ENCODE measurements at places on chromosomes 1 and 21.

DNA sequence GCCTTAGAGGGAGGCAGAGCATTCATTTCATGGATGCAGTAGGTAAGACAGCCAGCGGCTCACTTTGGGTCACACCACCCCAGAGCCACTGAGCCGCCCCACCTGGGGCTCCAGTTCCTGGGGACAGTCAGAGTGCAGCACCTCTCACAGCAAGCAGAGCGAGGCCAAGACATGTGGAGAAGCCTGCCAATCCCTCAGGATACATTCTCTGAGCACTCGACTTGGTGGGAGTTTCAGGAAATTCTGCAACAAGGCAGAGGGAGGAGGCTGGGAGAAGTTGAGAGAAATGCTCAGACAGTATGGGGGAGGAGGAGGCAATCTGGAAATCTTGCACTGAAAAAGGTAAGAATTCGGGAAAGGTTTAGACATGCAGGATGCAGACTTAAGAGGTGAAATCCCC lies 60.8 kb upstream of the WLS start:
- DNase-seq, result no peak

GRCh38 chr1:51488372-51489050 lies 30.6 kb downstream of the EPS15 start:
- DNase-seq, result no peak

GRCh38 chr1:159854116-159854692 lies 8.3 kb downstream of the VSIG8 start:
- DNase-seq, result no peak

GRCh38 chr1:81998165-81998564 lies 197.4 kb downstream of the ADGRL2 start:
- no peak for DNase-seq

DNA sequence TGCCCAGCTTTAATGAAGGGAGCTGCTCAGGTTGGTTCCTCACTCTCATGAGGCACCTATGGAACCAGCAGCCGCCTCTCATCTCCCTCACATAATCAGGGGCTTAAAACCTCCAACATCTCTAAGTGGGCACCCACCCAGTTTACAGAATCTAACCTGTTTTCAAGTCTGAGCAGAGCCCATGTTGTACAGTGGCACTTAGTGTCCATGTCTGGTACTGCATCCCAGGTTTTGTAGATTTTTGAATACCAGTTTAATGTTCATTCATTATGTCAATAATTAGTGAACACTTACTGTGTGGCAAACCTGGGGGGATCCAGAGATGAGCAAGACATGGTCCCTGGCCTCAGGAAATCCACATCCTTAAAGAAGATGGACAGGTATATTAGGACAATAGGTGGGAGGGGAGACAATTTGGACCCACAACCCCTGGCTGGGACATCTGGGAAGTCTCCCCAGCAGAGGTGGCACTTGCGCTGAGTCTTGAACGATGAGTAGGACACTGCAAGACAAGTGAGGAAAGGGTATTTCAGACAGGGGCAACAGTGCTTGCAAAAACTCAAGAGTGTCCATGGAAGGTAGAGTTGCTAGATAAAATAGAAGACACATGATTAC lies 83.3 kb downstream of the LACTBL1 start:
- DNase-seq, result peak; percentile 5

DNA sequence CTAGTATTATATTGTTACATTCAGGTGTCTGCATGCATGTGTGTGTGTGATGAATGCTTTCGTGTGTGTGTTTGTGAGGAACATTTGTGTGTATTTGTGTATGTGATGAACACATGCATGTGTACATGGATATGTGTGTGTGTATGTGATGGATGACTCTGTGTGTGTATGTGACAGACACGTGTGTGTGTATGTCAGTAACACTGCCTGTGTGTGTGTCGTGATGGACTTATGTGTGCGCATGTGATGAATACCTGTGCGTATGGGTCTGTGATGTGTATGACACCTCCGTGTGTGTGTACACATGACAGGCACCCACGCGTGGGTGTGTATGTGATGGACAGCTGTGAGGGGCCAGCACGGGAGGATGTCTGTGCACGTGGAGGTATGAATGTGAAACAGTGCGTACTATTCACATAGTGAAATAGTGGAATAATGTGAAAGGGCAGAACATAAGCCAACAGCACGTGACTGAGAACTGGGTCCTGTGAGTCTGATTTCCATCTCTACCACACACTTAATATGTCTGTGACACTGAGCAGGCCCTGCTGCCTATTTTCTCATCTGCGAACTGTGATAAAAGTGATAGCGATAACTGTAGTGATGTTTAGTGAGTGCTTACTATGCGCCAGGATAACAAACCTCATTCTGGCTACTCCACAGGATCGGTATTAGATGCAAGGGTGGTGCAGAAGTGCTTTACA lies 41.8 kb upstream of the CSF3R start:
- no peak for DNase-seq

- DNase-seq, result no peak
These were observed 285.2 kb upstream of the SGIP1 start for GRCh38 chr1:66248746-66249145.

GRCh38 chr1:55288245-55288644 lies 73.1 kb upstream of the USP24 start:
- no peak for DNase-seq

GRCh38 chr1:162178432-162178831 lies 108.9 kb downstream of the NOS1AP start:
- no peak for DNase-seq

DNA sequence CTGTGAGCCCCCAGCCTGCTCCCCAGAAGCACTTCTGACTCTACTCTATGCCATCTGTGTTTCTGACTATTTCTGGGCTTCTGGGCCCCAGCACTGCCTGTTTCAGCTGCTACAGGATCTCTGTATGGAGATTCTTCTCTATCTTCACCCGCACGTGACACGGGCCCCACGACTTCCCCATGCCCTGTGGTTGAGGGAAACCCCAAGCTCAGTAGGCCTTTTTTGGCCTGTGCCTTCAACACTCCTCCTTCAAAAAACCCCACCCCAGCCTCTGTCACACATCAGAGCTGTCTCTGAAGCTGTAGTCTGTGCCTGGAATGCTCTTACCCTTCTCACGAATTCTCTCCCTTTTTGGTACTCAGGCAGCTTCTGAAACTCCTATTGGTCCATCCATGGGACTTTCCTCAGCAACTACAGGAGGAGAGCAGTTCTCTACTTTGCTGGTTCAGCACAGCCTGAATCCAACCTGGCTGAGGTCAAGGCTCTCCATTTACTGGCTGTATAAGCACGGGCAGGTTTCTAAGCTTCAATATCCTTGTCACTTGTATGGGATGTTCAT lies 2.0 kb upstream of the NID1 start:
- no peak for DNase-seq

DNA sequence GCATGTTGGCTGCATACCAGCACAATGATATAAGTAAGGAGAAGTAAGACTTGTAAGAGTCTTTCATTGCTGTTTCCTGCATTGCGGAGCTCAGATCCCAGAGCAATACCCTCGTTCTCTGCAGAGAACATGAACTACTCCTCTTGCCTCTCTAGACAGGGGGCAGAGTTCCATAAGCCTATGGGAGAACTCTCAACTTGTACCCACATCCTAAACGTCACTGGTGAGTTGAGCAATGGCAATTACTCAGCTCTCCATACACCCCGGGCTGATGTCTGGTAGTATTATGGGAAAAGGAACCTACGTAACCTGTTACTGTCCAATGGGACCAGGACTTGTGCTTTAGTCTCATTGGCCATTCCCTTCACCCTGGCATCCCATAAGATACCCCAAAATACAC lies 27.3 kb upstream of the ZNF496 start:
- no peak for DNase-seq

DNA sequence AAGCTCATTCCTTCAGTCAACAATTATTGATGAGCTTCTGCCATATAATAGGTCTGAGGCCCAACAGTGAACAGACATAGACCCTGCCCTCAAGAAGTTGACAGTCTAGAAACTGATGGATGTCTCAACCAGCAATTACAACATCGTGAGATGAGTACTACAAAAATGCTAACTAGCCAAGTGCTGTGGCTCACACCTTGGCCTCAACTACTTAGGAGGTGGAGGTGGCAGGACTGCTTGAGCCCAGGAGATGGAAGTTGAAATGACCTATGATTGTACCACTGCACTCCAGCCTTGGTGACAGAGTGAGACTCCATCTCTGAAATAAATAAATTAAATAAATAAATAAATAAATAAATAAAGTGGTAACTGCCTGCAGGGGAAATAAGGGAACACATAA lies 11.7 kb upstream of the PTP4A2 start:
- DNase-seq, result no peak

- no peak for DNase-seq
These were observed 2.1 kb downstream of the COL6A2 start for GRCh38 chr21:46100020-46100419.

- no peak for DNase-seq
These were observed 202.6 kb downstream of the SLC45A1 start for GRCh38 chr1:8520483-8520966.

DNA sequence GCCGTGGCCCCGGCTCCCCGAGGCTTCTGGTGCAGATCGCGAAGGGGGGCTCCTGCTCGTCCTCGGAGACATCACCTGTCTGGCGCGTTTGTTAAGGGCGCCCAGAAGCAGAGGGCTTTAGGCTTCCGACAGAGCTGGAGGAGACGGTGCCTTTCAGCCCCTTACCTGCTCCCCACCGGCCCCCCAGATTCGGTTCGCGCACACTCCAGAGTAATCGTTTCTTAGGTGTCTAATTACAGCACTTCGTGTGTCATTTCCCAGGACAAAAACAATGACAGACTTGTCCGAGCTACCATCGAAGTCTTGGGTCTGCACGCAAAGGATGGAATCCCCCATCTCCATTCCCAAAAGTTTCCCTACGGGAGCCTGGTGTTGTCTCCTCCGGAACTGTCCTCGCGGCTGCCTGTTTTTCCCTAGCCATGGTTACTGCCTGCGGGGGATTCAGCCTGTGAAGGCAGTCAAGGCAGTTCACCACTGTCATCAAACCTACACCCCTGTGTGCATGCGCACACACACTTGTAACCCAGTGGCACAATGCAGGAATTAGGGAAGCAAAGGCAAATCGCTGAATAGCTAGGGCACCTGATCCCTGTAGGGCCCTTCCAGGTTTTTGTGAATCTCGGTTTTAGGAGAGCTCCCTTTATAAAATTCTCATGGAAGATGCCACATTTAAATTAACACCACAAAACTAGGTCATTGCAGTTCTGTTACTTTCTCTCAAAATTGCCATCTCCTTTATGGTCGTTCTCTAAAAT lies 738 bp upstream of the CDC42BPA start:
- no peak for DNase-seq

GRCh38 chr1:43067233-43067745 lies 104.8 kb downstream of the EBNA1BP2 start:
- DNase-seq, result no peak

Data from AG09309 (cell line).